Urinary bladder (tissue), 4 donors: ENCODE measurements at places on chromosomes 7 and 10. TPM values are rescaled to one million over a fixed set of nuclear protein-coding genes. Genes with fewer than 3 reads are reported as not detected.

UNCX gene
- polyA plus RNA-seq: not detected

PDK4 gene
- polyA plus RNA-seq: 183 TPM

SFTPD gene
- 0.47 TPM for polyA plus RNA-seq

NAMPT gene
- 133 TPM for polyA plus RNA-seq

WNT8B gene
- 0.08 TPM for polyA plus RNA-seq

GTF2IRD2 gene
- polyA plus RNA-seq: 12.6 TPM

SAMD9L gene
- 5.0 TPM for polyA plus RNA-seq

GRCh38 chr10:8778713-8779112 is 724.2 kb downstream of the GATA3 start:
- no peak for DNase-seq

- DNase-seq: no peak
These were observed 128.8 kb downstream of the GATA3 start for GRCh38 chr10:8183241-8183704.

GRCh38 chr10:14063531-14064285 is 267.0 kb downstream of the FRMD4A start:
- no peak for DNase-seq

- no peak for DNase-seq
These were observed 104.4 kb upstream of the LRRC4 start for GRCh38 chr7:128135515-128136214.

GRCh38 chr7:68109299-68109698 is 1112.7 kb downstream of the TYW1 start:
- no peak for DNase-seq

DNA sequence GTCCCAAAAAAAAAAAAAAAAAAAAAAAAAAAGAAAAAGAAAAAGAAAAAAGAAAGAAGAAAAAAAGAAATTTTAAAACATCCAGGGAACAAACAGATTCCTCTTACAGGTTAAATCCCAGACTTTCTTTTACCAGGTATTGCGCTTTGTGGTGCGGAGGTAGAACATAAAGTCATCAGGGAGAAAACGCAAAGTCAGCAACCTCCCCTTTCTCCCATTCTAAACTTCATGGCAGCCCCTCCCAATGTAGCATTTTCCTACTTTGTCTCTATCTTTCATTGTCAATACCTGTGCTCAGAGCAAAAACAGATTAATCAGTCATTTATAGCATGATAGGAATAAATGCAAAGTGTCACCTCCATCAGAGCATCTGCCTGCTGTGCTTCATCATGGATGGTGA is 299.7 kb downstream of the SFMBT2 start:
- no peak for DNase-seq

DNA sequence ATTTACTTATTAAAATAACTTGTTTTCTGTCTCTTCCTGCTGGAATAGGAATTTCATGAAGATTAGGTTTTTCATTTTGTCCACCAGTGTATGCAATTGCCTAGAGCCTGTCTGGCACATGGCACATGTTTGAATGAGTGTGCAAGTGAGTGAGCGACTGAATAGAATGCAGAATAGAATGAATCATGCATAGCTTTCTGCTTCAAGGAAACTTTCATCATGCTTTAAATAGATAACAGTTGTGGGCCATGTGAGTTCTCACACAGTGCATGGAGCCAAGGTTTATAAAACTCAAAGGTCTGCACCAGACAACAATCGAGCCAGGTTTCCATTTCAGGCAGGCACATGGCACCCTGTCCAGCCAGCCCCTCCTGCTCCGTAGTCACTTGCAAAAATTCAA is 74.2 kb upstream of the HECW1 start:
- DNase-seq: no peak

- no peak for DNase-seq
These were observed 1071.9 kb downstream of the CNTNAP2 start for GRCh38 chr7:147188467-147188866.

DNA sequence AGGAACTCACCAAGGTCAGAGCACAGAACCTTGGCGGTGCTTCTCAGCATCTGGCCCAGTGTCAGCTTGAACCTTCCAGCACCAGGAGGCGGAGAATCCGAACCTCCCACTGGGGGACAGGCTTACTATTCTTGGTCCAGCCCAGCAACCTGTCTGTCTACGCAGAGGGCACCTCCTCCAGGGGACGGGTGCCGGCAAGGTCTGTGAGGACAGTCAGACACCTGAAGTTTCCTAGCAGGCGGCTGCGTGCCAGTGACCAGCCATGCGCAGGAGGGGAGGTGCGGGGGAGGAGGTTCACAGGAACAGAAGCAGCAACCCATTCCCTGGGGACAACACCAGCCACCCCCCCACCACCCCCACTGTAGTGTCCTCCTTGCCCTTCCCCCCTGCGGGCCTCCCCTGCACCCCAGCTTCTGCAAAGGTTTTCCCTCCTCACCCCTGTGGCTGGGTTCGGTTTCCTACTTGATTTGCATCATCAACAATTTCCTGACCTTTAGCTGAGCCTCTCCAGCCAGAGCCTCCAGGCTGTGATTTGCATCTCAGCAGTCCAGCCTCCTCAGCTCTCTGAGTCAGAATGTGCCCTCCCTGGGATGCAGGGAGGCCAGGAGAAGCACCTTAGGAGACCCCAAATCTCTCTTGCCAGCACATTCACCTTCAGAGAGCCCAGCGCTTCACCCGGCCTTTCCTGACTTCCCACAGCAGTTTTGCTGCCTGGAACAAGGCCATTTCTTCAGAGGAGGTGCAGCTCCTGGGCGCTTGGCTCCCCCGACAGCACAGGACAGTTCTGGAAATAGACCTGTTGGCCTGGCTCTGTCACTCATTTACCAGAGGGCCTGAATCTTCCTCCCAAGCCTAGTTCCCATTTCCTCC is 107.5 kb upstream of the NPS start:
- no peak for DNase-seq

DNA sequence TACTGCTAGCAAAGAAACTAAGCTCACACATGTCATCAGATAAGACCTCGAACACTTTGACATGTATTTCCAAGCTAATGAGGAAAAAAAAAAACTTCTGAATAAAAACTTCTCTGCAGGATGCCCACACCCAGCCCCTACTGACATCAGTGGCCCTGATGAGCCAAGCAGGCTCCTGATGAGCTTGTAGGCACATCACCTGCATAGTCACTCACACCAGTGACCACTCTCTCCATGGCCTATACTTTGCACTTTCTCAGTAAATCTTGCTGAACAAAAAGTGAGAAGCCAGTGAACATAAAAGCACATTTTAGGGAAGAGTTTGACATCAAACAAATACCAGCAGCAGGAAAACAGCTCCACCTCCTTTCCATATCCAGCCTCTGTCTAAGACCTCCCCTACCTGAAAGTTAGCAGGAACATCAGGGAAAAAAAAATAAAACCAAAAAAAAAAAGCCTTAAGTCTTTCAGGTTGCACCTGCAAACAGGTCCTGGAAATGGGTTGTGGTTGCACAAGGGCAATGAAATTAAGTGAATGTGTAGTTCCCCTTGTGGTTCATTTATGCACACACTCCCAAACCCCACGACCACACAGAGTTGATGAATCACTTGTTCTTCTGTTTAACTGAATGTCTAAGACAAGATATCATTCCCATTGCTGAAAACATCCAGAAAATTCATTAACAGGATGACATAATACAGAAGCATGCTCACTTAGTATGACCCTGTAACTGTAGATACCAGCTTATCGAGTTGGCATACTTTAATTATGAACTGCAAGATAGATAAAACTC is 205.2 kb upstream of the PDE1C start:
- DNase-seq: no peak

GRCh38 chr10:124595143-124595883 is 133.7 kb downstream of the LHPP start:
- DNase-seq: no peak

GRCh38 chr10:30576641-30577040 is 52.9 kb downstream of the LYZL2 start:
- no peak for DNase-seq

DNA sequence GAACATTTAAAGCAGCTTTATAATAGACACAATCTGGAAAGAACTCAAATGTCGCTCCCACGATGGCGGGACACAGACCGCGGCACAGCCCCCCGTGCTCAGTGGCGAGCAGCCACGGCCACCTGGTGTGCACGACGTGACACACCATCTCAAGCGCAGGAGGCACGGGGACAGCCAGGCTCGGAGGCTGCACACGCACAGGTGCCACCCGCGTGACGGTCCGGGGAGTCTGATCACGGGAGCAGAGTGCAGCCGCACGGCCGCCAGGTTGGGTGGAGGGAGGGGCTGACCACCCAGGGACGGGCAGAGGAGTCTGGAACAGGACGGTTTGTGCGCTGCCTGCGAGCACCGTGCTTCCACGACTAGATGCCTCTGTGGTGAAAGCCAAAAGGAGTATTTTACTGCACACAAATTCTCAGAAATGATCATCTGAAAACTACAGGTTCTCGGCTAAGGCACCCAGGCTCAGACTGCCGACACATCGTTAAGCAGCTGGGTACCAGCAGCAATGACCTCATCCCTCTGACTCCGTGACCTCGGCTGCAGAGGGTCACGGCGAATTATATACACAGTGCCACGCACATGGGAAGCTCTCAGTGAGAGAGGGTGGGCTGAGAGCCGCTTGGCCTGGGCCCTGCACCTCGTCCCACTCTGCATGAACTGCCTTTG is 7.5 kb upstream of the GPER1 start:
- no peak for DNase-seq

DNA sequence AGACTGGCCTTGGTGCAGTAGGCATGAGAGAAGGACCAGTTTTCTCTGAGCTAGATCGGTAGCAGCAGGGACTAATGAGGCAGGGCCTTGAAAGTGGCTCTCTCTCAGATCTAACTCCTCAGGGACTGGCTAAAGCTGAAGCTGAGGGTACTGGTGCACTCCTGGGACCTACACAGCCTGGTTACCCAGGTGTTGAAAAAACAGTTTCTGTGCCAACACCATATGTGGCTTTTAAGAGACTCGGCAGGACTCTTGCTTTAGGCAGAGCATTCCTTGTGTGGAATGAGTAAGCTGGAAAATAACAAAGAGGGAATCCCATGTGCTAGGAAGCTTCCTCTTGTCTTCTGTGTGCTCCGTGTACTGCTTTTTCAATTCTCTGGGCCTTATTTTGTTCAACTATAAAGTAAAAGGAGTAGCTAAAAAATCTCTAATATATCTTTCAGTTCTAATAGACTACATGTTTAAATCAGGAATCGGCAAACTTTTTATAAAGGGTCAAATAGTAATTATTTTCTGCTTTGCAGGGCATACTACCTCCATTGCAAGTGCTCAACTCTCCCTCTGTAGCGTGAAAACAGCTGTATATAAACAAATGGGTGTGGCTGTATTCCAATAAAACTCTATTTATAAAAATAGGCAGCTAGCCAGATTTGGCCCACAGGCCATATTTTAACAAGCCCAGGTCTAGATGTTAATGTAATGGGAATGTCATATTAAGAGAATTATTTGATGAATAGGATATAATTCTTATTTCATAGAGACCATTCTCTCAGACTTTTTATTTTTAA is 186.1 kb upstream of the KAT6B start:
- no peak for DNase-seq

DNA sequence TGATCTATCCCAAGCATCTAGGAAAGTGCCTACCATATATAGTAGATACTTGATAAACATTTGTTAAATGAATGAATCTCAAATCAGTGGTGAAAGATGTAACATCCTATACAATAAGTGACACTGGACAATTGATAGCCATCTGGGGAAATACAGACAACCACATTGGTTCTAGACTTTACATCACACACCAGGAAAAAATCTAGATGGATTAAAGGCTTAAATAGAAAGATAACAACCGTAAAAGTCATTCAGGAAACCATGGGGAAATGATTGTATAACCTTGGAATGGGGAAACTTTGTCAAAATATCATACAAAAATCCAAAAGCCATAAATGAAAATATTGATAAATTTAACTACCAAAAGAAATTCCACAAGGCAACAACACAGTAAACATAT is 7.0 kb upstream of the GARIN1A start:
- no peak for DNase-seq

DNA sequence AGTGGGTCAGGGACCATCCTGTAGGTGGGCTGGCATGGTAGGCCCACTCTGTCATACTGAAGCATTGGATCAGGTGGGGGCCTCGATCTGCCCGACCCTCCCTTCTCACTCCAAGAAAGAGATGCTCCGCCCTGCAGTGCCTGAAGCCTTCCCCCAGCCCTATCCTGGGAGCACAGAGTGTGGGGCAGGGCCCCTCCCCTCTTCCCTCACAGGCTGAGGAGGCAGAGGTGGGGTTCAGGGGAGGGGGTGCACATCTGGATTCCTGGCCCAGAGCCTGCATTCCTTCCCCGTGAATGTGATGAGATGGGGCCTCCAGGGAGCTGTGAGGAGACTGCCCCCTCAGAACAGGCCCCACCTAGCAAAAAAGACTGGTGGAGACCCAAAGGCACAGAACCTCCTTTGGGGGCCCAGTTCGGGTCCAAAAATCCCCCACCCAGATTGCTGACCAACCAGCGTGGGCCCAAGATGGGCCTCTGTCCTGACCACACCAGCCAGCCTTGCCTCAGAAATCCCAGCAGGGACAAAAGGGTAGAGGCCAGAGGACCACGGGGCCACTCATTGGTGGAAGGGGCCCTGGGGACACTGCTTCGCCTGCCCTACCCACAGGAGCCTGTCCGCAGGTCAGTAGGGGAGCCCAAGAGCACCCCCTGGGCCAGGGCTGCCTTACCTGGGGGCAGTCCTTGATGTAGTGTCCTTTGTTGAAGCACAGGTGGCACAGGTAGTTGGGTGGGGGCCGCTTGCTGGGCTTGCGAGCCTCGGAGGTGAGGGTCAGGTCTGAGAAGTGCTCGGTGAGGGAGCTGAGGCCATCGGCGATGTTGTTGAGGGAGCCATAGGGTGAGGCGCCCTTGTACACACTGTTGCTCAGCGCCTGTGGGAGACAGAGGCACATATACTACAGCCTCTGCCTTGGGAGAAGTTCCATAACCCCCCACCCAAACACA is 13.3 kb downstream of the ZCCHC24 start:
- no peak for DNase-seq

DNA sequence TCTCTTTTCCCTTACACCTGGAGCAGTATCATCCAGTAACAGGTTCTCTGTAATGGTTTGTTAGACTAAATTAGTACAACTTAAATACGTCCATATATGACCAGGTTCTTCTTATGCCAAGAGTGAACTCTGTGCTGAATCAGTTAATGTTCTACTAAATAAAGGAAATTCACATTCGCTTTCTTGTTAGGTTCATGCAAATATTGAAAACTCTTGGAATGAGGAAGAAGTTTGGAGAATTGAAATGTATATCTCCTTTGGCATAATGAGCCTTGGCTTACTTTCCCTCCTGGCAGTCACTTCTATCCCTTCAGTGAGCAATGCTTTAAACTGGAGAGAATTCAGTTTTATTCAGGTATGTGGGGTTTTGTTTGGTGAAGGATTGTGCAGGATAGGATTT is 15.3 kb upstream of the CFAP69 start:
- DNase-seq: no peak
